Neural crest cell (in vitro differentiated cells): ENCODE measurements at places on chromosomes 2 and 18. TPM values are rescaled to one million over a fixed set of nuclear protein-coding genes. Genes with fewer than 3 reads are reported as not detected.

The CAPN14 gene
- total RNA-seq = 0.36 and 0.47 TPM in 2 replicates

GRCh38 chr2:224997802-224998201 is 44.5 kb downstream of the DOCK10 start:
- H3K27ac ChIP-seq = no peak overlapping the region
- no peaks in the 10 kb centered on the region for H3K36me3 ChIP-seq
- no peaks in the 10 kb centered on the region for H3K27me3 ChIP-seq
- no peak overlapping the region for H3K4me3 ChIP-seq

The RGPD8 gene
- 4.3 and 4.8 TPM in 2 replicates for total RNA-seq

The NCOA1 gene
- 19.8 and 20.1 TPM in 2 replicates for total RNA-seq

The LYG2 gene
- total RNA-seq = not detected in 2 replicates

DNA sequence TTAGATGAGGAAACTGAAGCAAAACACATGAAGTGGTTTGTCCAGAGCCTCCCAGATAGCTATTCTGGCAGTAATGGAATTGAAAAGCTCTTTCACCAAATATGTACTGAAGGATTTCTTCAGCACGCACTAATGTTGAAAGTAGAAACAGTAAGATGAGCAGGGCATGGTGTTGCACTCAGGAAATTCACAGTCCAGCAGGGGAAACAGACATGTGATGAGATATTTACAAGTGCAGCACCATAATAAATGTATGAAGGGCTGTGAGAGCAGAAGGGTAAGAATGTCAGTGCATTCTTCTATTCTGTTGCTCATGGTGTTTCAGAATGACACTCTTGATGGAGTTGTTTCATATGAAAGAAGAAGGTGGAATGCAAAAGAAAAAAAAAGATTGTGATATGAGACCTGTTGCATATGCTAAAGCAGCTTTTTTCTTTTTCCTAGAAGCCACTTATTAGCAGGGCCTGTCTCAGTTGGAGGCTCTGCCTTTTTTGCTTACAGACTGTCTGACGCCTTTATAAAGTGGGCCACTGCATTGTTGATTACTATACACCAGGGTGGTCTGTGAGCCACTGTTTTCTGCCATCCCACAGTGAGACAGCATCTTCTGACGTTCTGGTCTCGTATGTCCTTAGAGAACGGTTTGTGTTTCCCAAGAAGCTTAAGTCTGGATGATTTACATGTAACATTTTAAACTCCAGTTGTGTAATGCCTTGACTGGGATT is 516.9 kb downstream of the ARHGAP15 start:
- H3K36me3 ChIP-seq = no peaks in the 10 kb centered on the region
- no peak for DNase-seq
- no peaks in the 10 kb centered on the region for H3K27me3 ChIP-seq
- no peak overlapping the region for H3K4me3 ChIP-seq
